ENCODE measurements at places on chromosomes 16 and 17.

DNA sequence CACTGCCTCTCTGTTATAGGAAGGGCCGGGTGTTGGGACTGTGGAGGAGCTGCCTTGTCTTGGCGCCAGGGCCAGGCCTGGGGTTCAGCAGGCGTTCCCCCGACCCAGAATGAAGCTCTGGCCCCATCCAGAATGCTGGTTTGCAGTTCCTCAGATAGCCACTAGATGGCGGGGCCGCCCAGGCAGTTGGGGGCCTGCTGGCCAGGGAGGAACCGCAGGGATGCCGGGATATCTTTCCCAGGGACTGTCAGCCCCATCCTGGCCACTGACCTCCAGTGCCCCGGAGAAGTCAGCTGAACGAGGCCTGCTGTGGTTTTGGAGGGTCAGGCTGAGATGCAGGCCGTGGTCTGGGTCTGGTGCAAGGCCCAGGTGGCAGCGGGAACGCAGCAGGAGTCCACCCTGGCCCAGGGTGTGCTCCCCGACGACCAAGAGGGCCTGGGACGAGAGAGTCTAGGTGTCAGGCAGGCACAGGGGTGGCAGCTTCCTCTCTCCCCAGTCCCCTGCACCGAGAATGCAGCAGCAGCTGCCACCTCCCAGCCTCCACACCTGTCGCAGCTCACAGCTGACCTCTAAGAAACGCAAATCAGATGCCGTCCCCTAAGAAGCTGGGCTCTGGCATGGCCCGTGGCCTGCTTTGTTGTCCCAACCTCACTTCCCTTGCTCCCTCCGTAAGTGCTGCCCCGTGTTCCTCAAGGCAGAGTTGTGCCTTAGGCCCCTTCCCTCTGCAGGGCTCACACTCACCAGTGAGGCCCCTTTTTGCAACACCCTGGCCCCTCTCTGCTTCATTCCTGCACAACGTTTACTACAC is 51.2 kb downstream of the RMI2 start:
- peak; percentile 82 for DNase-seq

DNA sequence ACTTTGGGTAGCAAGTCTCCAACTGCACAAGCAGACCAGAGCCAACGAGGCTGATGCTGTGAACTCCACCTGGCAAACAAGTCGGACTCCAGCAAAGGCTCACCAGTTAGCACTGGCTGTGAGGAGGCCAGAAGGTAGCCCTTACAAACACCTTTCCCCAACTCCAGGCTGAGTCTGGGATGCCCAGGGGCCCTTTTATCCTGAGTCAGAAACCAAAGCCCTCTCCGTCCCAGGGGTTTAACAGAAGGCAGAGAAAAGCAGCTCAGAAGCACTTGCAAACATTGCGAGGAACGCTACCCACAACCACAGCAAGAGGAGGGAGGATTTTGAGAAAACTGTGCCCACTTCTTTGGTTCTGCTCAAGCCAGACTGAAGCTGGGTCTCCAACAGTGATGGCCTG is 25.0 kb downstream of the CUEDC1 start:
- DNase-seq, result no peak

DNA sequence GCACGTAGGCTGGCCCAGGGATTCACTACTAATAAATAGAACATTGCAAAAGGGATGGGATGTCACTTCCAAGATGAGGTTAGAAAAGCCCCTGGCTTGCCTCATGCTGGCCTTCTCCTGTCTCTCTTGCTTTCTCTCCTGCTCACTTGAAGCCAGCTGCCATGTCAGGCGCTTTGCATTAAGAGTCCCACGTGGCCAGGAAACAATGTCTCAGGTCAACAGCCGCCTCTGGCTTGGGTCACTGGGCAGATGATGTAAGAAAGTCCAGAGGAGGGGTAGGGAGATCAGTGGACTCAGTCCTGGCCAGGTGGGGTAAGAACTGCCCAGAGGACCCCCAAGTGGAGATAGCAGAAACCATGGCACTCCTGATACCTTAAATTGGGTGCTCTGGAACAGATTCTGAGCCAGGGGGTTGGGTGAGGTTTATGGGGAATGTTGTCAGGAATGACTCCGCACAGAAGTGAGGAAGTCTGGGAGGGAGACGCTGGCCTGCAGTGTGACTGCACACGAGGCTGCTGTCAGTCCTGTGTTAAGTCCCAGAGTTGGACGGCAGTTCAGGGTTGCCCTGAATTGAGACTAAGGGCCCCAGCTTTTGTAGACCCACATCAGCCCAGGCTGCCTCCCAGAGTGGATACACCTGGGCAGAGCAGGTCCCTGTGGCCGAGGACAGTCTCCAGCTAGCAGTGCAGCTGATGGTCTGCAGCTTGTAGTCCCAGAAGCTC is 17.7 kb downstream of the C16orf82 start:
- DNase-seq, result no peak

DNA sequence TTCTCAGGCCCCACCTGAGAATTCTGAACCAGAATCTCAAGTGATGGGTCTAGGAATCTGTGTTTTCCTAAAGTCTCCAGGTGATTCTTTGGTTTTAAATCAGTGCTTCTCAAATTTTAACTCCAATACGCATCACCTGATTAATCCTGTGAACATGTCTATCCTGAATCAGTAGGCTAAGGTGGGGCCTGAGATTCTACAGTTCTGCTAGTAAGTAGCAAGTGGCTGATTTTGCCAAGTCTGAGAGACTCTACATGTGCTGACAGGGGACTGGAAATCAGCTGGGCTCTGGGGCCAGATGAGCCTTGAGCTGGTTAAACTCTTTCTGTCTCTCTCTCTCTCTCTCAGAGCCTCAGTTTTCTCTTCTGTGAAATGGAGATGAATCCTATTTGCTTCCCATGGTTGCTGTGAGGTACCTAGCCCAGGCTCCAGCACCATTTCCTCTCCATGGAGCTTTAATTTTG is 9.0 kb downstream of the CCR7 start:
- no peak for DNase-seq

Data from memory B cell (primary cell).